ENCODE measurements at places on chromosomes 2 and 18.

GRCh38 chr2:26570083-26570430, 71.1 kb downstream of the CIB4 start:
- DNase-seq, result no peak

DNA sequence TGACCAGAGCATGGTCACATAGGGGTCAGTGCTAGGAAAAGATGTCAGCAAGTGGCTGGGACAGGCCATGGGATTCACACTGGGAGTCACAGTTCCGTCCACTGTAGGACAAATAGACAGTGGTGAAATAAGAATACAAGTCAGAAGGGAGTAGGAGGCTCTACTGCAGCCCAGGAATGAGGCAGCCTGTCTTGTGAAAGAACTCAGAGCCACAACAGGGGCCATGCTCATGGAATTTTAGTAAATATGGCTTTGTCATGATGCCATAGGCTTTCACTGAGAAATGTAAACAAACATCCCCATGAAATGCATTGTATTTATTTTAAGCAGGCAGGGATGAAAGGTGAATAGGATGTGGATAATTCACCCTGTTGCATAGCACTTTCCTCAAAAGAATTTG, 504.3 kb downstream of the SOX11 start:
- DNase-seq, result no peak

- DNase-seq, result no peak
Observed at GRCh38 chr2:150605664-150606063, 118.2 kb upstream of the RND3 start.

GRCh38 chr2:25250331-25251070, 82.1 kb upstream of the POMC start:
- DNase-seq, result no peak

GRCh38 chr2:241485172-241485911, 23.0 kb downstream of the STK25 start:
- DNase-seq, result no peak
